ENCODE measurements at places on chromosomes 16 and 17. TPM values are rescaled to one million over a fixed set of nuclear protein-coding genes. Genes with fewer than 3 reads are reported as not detected.
A peak's percentile ranks its signal among the peaks of the same experiment; 100 is the strongest.

DNA sequence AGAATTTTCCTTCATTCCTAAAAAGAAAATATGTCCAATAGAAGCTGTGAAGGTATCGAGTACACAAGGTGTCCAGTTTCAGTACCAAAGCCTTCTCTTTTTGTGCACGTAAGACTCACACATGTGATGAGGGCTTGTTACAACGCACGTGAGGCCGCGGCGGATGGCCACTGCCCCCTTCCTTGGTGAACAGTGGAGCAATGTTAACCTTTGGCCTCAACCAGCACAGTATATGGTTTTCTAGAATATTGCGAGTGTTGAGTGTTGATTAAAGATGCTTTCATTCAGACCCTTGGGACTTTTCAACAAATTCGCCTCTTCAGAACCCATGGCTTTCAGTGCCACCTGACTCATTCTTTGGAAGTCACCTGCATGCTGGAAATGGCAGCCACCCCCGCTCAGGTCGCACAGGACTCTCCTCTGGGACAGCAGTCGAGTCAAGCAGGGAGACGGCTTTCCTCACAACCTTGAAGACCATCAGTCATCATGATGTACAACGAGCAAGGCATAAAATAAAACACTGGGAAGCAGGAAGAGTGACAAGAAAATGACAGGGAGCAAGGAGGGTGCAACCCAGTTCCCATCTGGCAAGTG lies 14.5 kb downstream of the MAP1LC3B start:
- DNase-seq = no peak

GRCh38 chr17:40857535-40857934 lies 9.5 kb downstream of the KRT12 start:
- no peak for DNase-seq

GRCh38 chr17:33732116-33732515 lies 439.0 kb upstream of the ASIC2 start:
- DNase-seq = no peak

DNA sequence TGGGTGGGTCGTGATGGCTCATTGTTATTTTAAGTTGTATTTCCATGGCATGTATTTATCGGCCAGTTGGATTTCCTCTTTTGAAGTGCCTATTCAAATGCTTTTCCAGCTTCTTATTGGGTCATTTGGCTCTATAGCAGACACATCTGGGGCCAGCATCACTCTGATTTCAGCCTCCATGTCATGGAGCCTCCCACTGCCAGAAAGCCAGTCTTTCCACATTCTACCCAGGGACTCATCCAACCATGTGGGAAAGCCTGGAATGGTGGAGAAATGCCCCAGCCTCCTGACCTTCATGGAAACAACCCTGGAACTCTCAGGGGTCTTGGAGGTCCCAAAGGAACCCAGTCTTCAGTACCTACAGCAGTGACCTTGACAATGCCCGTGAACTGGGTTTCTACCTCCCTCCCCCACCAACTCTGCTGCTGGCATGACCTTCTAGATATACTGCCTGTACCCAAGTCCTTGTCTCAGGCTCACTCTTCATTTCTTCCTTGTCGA lies 33.8 kb upstream of the ADGRG1 start:
- DNase-seq = peak; percentile 36

The GUCY2D gene
- not detected for total RNA-seq

The KRT24 gene
- not detected for total RNA-seq
